ELR (cell line): ENCODE measurements at places on chromosomes 11 and 22.

DNA sequence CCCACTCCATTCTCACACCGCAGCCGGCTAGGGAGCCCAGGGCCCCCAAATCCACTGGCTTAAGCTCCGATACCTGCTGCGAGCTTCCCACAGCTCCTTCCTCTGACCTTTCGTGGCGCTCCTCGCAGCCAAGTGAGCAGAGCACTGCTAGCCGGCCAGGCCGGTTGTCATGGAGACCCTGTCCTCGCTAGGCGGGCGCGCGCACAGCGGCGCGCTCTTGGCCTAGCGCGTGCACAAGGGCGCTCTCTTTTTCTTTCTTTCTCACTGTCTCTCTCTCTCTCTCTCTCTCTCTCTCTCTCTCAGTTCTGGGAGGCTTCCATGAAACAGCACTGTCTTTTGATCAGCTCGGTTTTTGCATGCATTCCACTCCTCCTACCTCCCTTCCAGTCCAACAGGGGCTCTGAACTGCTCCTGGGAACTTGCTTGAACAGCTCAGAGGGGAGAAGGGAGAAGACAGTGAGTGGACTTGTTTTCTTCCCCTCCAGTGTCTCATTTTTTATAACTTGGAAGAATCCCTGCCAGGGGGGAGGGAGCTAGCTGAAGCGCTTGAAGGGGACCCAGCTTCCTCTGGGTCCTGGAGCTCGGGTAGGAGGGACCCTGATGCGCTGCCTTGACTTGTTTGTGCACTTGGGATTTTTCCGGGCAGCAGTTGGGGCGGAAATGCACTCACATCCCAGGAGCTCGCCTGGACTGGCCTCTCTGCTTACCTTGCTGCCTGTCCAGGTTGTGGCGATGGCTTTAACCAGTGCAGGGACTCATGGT lies 100.3 kb upstream of the AKIP1 start:
- peak; percentile 83 for DNase-seq

- no peak for DNase-seq
These were observed 35.2 kb upstream of the FADD start for GRCh38 chr11:70167723-70168404.

DNA sequence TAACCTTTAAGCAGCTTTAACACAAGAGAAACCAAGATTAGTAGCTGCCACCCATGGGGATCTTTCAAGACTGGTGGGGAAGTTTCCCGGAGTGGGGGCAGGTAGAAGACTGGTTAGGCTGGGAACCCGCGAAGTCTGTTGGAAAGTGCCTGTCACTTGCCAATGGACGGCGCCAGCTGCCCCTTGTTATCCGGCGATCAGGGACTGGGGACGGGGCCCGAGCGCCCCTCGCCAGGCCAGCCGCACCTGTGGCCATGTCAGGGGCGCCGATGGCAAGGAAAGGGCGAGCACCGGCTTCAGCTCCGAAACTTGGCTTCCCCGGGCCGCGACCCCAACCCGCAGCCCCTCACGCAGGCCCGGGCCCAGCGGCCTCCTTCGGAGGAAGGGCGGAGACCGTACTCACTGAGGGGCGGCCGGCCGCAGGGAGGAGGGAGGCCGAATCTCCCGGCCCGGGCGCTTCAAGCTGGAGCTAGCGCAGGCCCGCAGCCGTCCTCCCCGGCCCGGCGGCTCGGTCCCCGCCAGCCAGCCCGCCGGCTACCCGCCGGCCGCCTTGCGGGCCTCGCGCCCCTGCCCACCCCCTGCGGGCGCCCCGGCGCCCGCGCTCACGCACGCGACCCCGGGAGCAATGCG lies 539 bp downstream of the EIF4ENIF1 start:
- DNase-seq = peak; percentile 54

DNA sequence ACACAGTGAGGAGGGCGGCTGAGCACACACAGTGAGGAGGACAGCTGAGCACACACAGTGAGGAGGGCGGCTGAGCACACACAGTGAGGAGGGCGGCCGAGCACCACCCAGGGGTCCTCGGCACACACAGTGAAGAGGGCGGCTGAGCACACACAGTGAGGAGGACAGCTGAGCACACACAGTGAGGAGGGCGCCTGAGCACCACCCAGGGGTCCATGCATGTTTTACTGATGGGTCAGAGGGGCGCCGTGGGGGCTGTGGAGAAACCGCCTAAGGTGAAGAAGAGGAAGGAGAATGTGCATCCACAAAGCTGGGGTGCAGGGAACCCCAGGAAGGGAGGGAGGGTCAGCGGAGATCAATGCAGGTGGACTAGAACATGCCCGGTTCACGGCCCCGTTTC lies 461.8 kb downstream of the BRD1 start:
- no peak for DNase-seq

- DNase-seq = peak; percentile 6
These were observed 47.9 kb downstream of the ARHGAP32 start for GRCh38 chr11:129144256-129144655.

GRCh38 chr11:5500393-5500801 lies 9.4 kb downstream of the UBQLN3 start:
- no peak for DNase-seq

- peak; percentile 58 for DNase-seq
These were observed 63.7 kb downstream of the CYTH4 start for GRCh38 chr22:37345863-37346504.

DNA sequence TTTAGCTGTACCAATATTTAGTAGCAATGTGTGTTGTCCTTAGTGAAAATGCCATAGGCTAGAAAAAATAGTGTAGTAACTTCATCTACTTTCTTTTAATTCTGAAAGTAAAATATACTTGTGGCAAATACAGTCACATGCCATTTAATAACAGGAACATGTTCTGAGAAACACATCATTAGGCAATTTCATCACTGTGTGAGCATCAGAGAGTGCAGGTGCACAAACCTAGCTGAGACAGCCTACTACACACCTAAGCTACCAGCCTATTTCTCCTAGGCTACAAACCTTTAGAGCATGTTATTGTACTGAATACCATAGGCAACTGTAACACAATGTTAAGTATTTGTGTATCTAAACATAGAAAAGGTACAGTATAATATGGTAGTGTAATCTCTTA lies 127.0 kb upstream of the PITPNB start:
- DNase-seq = no peak

DNA sequence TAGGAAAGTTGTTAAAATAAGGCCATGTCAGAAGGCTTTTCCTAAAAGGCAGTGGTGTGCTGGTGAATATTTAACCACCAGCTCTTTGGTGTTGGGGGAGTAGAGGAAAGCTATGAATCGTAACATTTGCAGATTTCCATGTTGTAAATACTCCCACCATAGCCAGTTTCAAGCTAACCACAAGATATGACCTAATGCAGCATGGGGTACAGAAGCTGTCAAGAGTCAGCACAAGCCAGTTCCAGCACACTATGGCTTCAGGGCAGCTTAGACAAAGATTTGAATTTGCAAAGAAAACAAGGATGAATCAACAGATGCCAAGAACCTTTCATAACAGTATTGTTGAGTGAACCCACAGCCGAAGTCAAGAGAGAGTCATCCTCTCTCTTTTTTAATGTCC lies 40.0 kb downstream of the COMMD9 start:
- DNase-seq = peak; percentile 93

GRCh38 chr11:64887757-64888405 lies 9.5 kb upstream of the EHD1 start:
- DNase-seq = peak; percentile 71

DNA sequence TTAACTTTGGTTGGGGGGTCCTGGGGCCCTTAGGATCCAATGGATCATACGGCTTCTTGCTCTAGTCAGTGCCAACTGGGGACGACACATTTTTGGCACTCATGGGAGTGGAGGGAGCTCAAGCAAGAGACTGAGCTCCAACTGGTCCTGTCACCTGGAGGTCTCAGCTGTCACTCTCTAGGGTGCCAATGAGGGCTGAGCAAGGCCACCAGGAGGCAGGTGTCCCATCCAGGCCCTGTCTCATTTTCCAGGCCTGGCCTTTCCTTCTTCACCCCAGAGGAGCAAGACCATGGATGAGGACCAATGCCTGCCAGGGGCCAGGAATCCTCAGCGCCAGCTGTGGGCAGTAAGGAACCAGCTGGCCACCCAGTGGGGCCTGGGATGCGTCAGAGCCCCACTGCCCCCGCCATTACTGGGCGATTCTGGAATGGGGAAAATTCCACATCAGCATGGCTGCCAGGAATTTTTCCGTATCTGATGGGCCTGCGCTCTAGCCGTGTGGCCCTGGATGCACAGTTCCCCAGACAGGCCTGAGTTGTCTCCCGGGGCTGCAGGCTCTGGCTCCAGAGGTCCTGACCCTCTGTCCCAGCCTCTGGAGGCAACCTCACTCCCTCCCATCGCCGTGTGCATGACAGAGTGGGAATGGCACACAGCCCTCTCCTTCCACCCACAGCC lies 669 bp upstream of the GAL3ST1 start:
- DNase-seq = no peak

GRCh38 chr11:47264119-47264518 lies 5.8 kb upstream of the MADD start:
- no peak for DNase-seq

DNA sequence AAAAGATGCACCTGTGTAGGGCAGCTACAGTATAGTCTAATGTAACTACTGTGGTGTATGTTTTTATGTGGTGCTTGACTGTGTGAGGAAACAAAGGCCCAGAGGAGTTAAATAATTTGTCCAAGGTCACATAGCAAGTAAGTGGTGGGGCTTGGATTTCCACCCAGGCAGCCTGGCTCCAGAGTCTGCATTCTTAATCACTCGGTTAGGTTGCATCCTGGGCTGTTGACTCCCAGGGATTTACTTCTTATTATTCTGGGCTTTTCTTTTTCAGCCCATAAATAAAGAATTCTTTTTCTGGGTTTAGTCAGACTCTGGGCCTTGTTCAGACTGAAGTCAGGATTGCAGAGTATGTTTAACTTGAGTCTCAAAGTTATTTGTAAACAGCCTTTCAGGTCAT lies 82.1 kb downstream of the ARHGAP42 start:
- no peak for DNase-seq

DNA sequence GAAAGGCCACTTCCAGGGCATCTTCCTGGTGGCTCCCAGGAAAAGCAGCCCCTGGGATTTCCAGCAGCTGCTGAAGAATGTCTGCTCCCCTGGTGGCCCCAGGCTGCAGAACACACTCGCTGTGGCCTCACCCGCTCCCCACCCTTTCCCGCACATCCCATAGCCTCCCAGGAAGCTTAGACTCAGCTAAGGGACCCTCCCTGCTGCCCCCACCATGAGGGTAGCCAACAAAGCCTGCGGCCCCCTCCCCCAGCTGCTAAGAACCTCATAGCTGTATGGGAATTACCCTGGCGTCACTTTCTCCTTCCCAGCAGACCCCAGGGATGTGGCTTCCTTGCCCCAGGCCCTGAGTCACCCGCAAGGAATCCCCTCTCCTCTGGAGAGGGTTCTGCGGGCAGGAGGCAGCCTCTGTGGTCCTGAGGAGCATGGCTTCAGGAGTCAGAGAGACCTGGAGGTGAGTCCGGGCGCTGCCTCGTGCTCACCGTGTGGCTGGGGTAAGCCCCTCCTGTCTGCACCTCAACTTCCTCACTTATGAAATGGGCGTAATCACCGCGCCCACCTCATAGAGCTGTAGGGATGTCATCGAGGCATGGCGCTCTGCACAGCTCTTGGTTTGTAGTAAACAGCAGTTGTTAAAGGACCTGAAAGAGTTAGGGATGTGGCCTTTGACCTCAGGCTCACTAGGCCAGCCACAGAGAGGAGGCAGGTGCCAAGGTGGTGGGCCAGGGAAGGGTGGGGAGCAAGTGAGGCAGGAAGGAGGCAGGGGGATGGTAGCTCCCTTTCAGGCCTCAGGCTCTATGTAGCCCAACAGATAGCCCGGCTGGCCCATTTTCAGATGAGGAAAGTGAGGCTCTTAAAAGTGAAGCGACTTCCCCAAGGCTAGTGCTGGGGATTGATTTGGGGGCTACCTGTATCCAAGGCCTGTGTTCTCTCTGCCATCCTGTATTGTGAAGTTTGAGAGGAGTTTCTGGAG lies 71.2 kb downstream of the LRRC32 start:
- peak; percentile 74 for DNase-seq

DNA sequence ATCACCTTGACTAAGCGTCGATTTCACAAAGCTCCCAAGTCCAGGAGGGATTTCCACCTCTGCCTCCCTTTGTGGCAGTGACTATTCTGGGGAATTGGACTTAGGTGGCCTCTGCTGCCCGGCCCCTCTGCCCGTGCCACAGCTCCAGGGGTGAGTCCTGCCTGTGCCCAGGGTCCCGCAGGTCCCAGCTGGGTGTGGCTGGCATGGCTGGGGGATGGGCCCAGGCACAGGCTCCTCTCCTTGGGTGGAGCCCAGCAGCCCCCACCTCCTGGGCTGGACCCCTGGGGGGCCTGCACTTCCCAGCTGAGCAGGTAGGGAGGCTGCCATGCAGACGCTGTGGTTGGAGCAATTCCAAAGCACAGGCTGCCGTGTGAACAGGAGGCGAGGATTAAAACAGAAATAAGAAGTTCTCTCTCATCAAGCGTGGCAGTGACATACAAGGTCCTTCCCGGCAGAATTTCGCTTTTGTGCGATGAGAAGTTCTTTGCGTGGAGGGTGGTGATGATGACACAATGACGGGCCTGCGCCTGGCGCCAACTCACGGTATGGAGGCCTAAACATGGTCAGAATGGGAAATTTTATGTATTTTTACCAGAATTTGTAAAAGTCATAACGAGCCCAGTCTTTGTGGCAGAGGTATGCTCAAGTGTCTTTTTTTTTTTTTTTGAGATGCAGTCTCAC lies 107.3 kb downstream of the BRD1 start:
- DNase-seq = no peak

DNA sequence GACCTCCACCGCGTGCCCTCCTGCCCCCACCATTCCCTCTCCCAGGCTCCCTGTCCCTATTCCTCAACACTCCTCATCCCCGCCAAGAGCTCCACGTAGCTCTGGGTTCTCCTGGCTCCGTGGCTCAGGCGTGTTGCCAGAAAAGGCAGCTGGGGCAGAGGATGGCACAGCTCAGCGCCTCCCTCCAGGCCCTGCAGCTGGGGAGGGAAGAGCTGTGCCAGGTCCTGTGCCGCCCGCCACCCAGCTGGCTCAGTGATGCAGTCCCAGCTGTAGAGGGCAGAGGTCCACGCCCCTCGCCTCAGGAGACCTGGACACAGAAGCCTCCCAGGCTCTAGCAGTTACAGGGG lies 4.2 kb downstream of the ARHGAP1 start:
- DNase-seq = no peak

DNA sequence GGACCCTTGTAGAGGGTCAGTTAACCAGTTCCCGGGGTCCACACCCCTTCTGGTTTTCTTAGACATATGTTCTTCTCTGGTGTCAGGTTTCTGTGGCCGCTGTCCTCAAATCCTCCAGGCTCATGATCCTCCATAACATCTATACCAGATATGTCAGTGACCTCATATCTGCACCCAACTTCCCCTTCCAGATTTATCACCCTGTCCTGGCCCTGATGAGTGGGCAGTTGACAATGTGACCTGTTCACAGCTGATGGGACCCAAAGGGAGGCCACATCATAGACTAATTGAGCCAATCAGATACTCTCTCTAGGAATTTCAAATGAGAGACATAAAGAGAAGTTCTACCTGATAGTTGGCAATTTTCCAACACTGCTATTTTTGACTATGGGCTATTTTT lies 5.1 kb downstream of the DKK3 start:
- DNase-seq = no peak
